Activated CD4-positive, alpha-beta T cell treated with anti-CD3 and anti-CD28 coated beads, Interleukin-2, amount 50 U/mL, for 1 hour (primary cell): ENCODE measurements at places on chromosomes 4 and X.

GRCh38 chrX:150032742-150033141 lies 94.5 kb upstream of the EOLA2 start:
- no peak for DNase-seq

DNA sequence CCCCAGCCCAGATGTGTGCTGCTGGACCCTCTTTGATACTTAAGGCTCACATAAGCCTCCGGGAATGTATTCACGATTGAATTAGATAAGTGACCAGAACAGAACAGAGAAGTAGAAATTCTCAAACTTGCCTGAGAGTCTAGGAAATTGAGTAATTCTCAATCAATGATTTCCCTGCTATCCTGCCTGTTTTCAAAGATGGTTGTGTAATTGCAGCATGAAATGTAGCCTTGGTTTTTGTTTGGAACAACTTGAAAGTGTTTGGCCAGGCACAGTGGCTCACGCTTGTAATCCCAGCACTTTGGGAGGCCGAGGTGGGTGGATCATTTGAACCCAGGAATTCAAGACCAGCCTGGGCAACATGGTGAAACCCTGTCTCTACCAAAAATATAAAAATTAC lies 41.2 kb downstream of the TNIP2 start:
- DNase-seq, result no peak

- DNase-seq, result no peak
Observed at GRCh38 chr4:71107726-71108125, 114.3 kb downstream of the DCK start.

- DNase-seq, result no peak
Observed at GRCh38 chrX:101462892-101463291, 22.4 kb upstream of the ARMCX4 start.

DNA sequence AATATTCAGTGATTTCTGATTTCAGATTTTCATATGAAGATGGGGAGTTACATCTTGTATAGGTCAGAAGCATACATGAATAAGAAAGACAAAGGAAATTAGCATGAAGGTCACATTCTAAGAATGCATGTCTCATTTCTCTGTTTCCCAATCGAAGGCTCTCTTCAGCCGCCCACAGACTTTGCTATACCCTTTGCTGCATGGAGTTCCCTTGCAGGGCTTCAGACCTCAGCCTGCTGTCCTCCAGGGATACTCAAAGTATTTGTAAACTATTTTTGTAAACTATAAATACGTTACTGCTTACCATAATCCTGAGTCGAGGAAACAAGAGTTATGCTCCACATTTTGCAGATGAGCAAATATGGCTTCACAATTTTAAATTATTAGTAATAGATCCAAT lies 738.4 kb downstream of the PCDH18 start:
- no peak for DNase-seq

- DNase-seq, result no peak
Observed at GRCh38 chrX:140572724-140573123, 67.9 kb upstream of the SOX3 start.

DNA sequence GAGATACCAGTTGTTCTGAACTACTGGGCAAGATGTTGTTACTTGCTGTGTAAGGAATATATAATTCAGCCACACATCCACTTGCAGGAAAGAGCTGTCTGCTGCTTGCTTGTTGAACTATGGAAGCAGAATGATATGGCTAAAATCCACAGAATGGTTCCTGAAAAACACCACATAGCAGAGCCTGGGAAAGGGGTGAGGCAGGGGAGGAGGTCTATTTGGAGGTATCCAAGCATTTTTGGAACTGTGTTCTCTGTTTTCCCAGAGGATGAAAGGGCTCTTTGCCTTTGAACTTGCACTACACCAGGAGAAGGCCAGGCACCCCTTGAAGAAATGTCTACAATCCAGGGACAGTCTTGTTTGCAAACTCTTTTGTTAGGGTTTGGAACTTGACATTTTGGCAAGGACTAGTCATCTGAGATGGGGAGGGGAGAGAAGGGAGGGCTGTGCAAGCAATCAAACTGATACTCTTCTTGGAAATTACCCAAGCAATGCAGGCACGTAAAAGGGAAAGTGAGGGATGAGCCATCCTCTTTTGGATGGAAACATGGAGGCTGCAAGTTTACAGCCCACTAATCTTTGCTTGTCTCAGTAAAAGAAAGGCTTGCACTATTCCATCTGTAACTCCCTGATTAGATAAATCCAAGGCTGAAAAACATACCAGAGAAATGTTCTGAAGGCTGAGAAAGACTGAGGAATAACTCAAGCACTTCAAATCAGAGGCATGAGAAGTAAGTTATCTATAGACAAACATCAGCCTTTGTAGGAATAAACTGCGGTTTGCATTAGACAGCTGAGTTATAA lies 141.0 kb downstream of the TSPAN5 start:
- no peak for DNase-seq

- no peak for DNase-seq
Observed at GRCh38 chr4:17058536-17058915, 160.1 kb upstream of the LDB2 start.

- no peak for DNase-seq
Observed at GRCh38 chr4:127224556-127224955, 408.2 kb upstream of the INTU start.

GRCh38 chr4:31241504-31242106 lies 521.4 kb downstream of the PCDH7 start:
- no peak for DNase-seq

- no peak for DNase-seq
Observed at GRCh38 chr4:10816571-10816970, 132.0 kb upstream of the CLNK start.

GRCh38 chrX:70720721-70721120 lies 187.8 kb downstream of the TEX11 start:
- DNase-seq, result no peak

GRCh38 chr4:112513971-112514646 lies 1.9 kb downstream of the NEUROG2 start:
- no peak for DNase-seq

GRCh38 chr4:38466401-38466800 lies 197.6 kb upstream of the KLF3 start:
- no peak for DNase-seq

- DNase-seq, result no peak
Observed at GRCh38 chr4:7785017-7785416, 154.6 kb downstream of the AFAP1 start.

DNA sequence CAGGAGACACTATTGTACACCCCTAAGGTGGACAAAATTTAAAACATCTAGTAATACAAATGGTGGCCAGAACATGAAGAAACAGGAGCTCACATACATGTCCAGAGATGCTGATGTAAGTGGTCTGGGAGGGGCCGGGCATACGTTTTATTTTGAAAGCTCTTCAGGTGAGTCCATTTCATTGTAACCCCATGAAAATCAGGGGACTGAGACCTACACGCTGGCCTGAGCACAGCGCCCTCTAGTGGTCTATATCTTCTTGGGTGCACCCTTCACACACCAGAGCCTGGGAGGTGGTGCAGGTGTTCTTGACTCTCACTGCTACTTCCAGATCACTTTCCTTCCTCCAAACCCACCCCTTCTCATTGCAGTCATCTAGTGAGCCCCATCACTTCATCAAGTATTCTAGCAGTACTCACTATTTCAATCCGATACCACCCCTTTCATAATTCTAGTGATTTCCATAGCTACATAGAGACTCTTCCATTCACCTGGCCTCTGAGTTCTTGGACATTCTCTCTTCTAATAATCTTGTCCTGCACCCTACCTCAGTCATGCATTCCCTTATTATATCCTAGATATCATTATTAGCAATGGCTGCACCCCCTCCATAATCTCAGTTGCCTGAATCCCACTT lies 4.3 kb upstream of the TLR6 start:
- peak; percentile 50 for DNase-seq

- DNase-seq, result no peak
Observed at GRCh38 chr4:10983268-10983667, 298.7 kb upstream of the CLNK start.

DNA sequence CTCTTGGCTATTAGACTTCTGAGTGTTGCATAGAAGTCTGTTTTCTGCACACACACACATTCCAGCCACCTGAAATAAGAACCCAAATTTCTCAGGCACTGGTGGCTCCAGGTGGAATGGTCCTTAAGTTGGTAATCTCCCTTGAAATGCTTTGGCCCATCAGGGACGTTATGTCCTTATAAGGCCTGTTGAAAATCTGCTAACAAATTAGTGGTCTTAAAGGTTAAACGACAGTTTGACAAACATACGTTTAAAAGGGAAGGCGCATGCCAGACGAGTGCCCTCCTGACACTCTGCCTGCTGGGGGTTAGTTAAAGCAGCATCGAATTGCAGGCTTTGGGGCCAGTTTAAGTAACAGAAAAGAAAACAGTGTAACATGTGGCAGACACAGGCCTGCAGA lies 125.0 kb downstream of the TBX22 start:
- no peak for DNase-seq

- DNase-seq, result peak; percentile 3
Observed at GRCh38 chr4:167622481-167623240, 388.4 kb upstream of the SPOCK3 start.

DNA sequence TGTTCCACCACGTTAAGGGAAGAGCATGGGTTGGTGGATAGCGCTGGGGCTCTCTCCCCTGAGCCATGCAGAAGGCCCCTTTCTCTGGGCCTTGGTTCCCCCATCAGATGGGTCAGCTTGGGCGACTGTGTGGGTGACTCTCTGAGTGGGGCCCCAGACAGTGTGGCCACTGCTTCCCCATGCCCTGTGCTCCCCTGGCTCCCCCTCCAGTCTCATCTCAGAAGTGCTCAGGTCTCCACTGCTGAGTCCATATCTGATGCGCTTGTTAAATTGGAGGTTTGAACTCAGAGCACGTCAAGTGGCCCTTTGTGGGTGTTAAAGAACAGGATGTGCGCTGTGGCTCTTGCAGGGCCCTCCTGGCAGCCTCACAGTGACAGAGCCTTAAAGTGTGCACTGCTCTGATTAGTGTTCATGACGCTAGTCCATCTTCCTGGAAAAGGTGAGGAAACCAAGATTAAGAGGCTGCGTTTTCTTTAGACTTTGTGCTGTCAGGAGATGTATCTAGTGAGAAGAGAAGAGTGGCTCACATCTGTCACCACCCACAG lies 59.8 kb downstream of the NELFA start:
- no peak for DNase-seq

DNA sequence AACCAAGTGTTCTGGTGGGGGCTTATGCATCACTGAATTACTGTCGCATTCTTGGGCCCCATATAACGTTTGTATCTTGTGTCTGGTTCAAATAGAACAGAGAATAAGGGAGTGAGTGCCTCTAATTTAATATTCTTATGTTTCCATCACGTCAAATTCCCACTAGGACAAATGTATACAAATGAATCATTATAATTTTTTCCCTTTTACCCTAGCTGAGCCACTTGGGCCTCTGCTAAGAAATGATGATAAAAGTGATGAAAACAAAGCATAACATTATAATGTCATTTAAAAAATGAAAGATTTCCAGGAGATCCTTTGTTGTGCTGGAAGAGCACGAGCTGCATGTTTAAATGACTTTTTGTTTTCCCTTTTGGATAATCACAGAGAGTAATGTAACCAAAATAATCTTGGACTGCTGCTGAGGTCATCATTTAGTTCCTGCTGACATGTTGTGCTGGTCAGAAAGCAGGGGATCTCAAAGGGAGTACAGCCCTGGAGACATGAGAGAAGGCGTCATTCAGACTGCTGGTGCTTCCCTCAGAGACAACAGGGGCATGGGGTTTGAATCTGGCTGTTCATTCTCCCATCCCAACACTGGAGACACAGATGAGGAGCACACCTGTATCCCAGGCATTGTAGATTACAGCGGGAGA lies 105.1 kb upstream of the SCOC start:
- no peak for DNase-seq

GRCh38 chr4:39660045-39660444 lies 21.4 kb upstream of the SMIM14 start:
- no peak for DNase-seq

GRCh38 chrX:103533511-103534216 lies 14.4 kb upstream of the RAB40A start:
- DNase-seq, result peak; percentile 65

DNA sequence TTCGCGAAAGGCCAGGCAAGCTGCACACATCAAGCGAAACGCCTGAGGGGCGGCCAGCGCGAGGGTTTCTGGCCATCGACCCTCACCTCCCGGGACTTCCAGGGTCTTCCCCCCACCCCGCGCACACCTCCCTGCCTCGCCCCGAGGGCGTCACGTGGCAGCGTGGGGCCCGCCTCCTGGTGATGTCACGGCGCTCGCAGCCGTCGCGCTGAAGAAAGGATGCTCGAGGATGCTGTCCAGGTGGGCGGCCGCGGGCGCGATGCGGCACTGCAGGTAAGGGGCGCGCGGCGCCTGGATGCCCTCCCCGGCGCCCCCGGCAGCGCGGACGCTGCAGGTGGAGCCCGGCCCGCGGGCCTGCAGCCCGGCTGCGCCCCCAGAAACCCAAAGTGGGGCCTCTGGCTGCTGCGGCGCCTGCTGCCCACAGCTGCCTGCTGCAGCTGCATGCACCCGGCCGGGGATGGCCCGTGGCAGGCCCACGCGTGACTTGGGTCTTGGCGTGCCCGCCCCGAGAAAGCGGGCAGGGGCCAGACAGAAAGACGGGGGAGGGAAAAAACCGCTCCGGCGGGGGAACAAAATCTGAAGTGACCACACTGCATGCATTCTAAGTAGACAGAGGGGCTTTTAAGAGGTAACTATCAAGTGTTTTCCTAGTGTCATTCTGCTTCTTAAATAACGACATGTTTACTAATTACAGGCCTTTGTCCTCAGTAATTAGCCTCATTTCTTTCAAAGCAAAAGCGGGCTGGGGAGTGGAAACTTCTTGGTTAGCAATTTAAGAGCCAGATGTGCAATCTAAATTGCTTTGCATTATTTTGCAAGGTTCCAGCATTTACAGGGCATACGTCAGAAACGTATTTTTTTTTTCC lies 1.7 kb downstream of the CLCN4 start:
- no peak for DNase-seq

DNA sequence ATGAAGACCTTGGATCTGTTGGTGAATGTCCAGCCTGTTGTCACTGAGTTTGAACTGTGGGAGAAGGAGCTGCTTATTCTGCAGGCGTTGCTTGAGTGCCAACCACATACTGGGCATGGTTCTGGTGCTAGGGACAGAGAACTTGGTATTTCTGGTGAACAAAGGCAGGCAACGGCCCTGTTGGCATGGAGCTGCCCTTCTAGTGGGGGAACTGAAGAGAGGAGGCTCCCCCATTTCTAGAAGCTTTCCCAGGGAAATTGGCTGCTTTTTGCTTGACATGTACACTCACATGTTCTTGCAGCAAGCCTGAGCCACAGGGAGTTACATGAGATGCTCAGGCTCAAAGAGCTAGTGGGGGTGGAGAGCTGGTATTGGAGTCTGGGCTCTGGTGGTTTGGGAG lies 8.9 kb upstream of the CD38 start:
- no peak for DNase-seq

GRCh38 chr4:7737268-7737645 lies 202.4 kb downstream of the AFAP1 start:
- DNase-seq, result no peak
